DMS79 treated with DMSO at 0.1 percent for 48 hours (cell line): ENCODE measurements at places on chromosomes 5 and 9.

DNA sequence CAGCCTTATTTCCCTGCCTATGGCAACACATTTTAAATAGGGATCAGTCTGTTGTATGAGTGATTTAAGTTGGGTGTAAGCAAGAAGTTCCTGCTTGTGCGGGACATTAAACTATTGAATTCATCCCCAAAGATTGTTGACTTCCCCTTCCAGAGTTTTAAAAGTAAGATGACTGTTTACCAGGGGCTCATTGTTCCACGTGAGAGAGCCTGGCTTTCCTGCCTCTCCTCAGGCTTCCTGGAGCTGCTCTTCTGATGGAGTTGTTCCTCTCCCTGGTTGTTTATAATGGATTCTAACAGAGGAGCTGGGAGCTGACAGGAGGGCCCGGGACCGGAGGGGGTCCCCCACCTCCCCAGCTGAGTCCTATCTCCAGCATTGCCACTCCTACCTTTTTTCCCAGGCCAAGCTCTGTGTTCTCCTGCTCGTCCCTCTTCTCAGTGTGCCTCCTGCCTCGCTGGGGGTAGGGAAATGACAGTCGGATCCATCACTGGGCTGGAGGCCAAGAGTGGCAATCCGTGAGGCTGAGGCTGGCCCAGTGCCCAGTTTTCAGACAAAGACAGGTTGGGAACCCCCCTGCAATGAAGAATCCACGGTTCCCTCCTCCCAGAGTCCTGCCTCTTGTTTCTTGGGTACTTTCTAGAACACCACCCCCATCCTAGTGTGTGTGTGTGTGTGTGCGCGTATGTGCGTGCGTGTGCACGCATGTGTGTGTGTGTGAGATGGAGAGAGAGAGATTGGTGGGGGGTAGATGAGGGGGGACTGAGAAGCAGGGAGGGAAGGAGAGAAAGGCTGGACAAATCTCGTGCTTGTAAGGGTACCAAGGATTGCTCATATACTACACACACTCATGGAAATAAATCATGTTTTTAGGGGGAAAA, 123.7 kb upstream of the NFIB start:
- DNase-seq = peak; percentile 87

DNA sequence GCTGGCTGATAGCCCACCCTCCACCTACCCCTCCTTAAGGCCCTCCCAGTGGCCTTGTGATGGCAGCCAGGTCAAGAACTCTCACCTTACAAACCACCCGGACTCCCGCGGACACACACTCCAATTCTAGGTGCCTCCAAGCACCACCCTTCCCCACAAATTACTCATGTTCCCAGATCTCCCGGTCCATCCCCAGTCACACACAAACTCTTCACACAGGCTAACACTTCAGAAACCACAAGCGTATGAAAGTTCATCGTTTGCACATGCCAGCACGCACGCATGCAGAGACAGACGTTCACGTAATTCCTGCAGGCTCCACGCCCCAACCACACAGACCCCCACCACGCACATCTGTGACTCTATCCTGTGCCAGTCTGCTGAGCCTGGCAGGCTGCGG, 18.0 kb downstream of the NR5A1 start:
- DNase-seq = peak; percentile 42

- no peak for DNase-seq
Measured at GRCh38 chr5:5209089-5209488, 69.0 kb downstream of the ADAMTS16 start.

DNA sequence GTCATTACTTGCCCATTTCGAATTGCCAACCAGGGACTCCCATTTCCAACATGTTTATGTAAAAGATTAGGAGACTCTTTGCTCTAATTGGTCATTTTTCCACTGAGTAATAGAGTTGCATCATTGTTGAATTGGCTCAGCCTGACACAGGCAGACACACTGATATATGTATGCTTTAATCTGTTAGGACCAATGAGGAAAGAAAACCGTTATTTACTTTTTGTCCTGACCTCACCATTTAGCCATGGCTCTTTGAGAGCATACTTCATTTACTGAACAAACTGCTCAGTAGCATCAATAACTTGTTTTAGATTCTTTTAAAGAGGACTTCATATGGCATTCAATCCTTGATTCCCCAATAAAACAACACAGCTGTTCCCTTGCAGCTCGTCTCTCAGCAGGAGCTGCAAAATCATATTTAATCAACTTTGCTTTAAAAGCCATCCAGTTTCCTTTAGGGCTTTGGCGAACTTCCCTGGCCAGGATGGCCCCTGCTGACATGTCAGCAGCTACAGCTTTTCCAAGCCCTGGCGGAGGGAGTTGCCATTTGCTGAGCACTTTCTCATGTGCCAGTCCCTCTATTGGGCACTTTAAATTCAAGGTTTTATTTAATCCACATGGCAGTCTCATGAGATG, 251.5 kb upstream of the TNC start:
- no peak for DNase-seq

GRCh38 chr5:11468334-11469039, 435.8 kb downstream of the CTNND2 start:
- DNase-seq = no peak

- DNase-seq = no peak
Measured at GRCh38 chr9:89949111-89949510, 344.3 kb downstream of the GADD45G start.

GRCh38 chr5:176172246-176172645, 66.0 kb upstream of the SIMC1 start:
- DNase-seq = no peak

- DNase-seq = no peak
Measured at GRCh38 chr5:32581010-32581785, 4.2 kb upstream of the SUB1 start.

GRCh38 chr5:56917534-56917933, 8.1 kb downstream of the SETD9 start:
- no peak for DNase-seq

DNA sequence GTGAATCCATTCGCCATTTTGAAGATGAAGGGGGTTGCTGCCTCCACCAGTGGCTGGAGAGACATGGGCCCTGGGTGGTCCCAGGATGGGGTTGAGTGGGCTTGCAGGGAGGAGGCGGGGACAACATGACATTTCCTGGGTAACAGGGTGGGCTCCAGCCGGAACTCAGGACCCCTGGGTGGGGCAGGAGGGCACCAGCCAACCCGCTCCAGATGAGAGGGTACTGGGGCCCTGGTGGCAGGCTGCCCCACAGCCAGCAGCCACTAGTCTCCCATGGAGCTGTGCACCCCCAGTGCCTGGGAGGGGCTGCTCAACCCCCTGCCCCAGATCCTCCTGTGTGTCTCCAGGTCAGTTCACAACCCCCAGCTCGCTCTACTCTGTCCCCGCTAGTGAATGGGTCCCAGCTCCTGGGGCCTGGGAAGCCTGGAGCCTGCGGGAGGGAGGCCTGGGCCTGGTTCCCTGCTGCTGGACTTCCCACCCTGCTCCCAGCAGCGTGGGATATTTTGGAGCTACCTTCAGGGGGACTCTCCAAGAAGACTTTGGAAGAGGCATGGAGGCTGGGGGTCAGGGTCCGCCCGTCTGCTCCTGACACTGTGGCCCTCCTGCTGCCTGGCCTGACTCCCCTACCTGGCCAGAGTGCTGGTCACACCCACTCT, 55.9 kb downstream of the AHRR start:
- no peak for DNase-seq

GRCh38 chr9:83405759-83406158, 132.4 kb downstream of the FRMD3 start:
- DNase-seq = no peak

DNA sequence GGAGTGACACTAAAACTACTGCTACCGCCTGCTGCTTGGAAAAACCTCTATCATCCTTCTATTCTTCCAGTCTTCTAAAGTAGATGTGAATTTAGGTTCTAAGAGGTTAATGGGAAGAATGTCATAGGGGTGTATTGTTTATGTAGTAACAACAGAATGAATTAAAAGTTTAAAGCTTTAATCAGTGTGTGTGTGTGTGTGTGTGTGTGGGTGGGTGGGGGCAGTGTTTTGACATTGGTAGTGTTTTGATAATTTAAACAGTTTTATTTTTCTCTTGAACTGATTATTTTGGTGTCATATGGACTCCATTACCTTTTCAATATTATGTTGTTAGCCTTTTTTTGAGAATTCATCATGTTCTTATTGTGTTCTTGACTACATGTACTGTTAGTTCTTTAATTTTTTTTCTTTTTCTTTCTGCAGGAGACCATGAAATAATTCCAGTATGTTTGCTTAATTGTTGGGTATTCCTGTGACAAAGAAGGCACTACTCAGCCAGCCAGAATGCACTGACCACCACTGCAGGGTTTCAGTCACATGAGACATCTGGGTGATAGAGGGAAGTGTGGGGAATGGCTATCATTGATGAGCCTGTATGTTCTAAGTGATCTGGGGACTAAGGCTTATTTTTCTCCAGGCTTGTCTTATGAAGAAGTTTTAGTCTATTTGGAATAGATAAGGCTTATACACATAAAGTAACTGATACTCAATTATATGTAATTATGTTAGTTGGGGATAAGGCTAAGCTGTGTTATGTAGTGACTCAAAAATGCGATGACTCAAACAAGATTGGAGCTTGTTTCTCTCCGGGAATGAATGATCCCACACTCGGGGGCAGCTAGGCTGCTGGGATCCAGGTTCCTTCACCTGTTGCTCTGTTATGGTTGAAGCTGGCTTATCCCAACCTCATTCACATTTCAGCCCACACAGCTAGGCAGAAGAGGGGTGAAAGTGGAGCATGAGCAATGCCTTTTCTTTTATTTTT, 50.2 kb upstream of the ACTBL2 start:
- DNase-seq = no peak

DNA sequence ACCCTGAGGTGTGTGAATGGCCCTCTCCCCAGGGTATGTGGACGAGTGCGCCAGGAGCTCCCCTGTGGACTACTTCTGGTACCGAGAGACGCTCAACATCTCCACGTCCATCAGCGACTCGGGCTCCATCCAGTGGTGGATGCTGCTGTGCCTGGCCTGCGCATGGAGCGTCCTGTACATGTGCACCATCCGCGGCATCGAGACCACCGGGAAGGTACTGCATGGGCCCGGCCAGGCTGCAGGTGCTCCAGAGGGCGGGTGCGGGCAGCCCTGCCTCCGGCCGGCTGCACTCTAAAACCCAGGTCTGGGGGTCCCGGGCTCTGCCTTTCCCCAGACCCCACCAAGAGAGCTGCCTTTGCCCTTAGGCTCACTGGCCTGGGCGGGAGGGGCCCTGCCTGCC, 10.9 kb downstream of the SLC6A19 start:
- no peak for DNase-seq

DNA sequence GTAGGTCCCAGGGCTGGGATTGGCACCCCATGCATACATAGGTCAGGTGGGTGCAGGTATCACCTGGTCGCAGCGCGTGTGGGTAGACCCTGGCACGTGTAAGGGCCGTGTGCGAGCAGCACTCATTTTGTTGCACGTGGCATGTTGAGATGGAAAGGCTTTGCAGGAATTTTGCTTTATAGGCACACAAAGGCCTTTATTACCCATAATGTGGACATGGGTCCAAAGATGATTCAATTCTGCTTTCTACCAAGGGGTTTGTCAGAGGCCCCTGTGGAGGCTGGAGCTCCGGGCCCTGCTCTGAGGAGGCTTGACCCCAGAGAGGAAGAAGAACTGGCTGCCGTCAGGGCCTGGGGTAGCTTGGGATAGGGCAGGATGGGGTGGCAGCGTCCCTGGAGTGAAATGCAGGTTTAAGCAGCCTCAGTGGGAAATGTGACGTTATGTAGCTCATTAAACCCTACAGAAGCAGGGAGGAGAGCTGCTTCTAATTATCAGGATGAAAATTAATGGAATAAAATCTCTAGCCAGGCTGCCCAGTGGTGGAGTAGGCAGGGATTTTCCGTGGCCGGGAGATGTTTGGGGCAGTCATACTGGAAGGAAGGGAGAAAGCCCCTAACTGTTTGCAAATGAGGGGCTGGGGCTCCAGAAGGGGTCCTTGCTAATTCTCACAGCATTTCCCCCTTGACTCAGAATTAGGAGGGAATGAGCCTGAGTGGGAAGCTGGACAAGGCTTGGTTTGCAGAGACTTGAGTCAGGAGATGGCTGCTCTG, 103.3 kb upstream of the PITX1 start:
- DNase-seq = no peak

DNA sequence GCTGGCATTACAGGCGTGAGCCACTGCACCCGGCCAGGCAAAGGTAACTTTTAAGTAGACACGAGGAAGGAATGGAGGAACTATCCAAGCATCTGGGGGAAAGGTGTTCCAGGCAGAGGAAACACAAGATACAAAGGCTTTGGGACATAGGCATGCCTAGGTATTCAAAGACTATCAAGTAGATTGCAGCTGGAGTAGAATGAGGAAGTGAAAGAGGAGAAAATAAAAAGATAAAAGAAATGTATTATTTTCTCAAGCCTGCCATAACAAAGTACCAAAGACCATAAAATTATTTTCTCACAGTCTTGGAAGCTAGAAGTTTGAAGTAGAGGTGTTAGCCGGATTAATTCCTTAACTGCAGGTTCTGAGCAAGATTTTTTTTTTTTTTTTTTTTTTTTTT, 39.9 kb upstream of the GRIN3A start:
- DNase-seq = no peak

- no peak for DNase-seq
Measured at GRCh38 chr5:99639905-99640304, 711.1 kb upstream of the CHD1 start.

GRCh38 chr5:14173377-14174229, 30.5 kb downstream of the TRIO start:
- DNase-seq = no peak
